ENCODE measurements at places on chromosomes 2 and 18.

DNA sequence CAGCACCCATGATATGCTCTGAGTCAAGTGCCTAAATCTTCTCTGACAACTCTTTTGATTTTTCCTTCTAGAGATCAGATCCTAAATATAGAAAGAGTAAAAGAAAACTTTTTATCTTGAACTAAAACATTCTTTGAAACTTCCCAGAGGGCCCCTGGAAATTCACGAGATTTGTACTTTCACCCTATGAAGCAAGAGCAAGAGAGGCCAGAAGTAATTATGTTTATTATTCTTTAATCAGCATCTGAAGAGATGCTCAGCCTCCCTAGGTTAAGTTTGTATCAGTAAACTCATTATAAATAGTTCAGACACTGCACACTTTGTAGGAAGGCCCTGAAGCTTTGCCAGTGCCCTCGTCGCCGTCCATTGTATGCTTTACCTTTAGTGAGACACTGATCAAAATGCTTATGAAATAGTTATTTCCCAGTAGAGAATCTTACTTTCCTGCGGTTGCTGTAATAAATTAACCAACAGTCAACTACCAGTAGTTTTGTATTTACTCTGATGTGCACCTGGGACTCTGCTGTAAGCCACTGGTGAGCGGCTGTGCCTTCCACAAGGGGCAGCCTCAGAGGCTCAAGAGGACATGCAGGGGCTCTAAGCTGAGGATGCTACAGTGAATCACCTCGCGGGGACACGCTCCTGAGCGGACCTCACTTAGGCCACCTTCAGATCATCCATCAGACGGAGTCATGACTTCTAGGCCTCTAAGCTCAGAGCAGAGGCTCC lies 71.9 kb downstream of the BIN1 start:
- no peak for DNase-seq

GRCh38 chr2:190849774-190850173 lies 30.8 kb upstream of the GLS start:
- DNase-seq = no peak

DNA sequence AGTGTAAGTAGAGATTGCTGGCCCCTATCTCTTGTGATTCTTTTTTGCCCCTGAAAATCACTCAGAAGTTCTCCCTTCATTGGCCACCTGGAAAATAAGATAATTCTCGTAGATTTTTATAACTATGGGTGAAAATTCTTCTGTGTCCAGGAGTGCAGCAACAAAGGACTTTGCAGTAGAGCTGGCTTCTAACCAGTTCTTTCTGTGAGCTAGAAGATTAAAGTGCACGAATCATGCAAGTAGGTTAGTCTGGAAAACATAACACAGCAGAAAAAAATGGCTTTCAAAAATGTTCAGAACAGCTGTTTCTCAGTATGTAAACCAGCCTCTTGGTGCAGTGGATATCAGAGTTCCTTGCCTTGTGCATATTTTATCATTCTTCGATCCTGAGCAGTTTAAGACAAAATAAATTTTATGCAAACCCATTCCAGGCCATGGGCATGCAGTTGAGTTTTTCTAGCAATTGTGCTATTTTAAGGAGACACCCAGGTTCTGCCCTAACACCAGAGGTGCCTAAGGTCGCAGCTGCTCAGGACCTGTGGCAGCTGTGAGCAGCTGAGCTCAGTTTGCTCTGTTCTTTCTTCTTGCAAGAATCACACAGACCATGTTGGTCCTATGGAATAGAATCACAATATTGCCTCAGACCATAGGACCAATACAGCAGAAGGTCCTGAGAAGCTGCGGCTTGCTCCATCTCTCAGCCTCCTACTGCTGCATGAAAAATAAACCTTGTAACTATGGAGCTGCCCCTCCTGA lies 80.9 kb upstream of the BCL2L11 start:
- DNase-seq = no peak

DNA sequence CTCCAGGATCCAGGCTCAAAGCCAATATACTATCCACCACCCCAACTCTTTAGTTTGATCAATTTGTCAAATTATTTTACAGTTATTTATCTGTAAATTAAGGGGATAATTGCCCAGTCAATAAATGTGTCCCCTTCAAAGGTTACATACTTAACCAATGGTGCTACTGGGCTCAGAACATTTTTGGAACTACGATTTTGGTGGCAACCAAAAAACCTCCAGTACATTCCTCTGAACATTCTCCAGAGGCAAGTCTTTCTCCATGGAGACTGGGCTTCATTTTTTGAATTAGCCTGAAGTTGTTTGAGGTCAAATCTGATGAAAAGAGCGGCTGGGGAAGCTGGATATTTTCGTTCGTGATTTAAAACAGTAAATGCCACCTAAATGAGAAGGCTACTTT lies 1.7 kb upstream of the CLUL1 start:
- DNase-seq = no peak

DNA sequence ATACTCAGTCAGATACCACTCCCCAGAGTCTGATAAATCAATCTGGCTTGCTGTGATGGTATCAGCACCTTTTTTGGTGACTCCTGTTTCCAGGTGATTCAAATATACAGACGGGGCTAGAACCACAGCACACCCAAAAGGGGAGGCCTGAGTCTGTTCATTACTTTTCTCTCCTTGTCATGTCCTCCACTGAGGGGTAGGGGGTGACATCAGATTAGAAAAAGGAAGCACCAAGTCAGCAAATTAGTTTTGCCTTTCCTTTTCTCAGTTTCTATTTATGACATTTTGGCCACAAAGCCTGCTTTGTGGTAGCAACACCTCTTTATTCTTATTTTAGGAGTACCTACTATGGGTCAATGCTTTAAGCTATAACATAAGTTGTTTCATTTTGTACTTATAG lies 127.4 kb downstream of the CCDC102B start:
- peak; percentile 17 for DNase-seq

DNA sequence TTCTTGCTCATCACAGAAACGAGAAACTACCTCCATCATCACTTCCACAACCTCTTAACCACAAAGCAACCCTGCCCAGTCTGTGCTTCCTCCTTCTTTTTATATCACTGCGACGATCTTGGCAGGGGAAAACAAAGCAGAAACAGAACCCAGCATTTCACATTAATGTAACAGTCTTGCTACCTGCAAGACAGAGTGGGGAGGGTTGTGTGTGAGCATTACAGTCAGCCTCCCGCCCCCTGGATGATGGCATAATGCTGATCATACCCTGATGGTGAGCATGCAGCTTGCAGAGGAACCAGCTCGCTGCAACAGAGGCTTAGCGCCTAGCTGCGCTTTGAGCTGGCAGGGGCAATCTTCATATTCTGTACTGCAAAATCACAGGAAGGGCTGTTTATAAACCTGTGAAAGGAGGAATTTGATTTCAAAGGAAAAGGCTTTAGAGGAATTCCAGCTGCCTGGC lies 376.1 kb downstream of the IRS1 start:
- no peak for DNase-seq

- peak; percentile 65 for DNase-seq
Observed at GRCh38 chr2:8315531-8316165, 366.2 kb upstream of the ID2 start.

- DNase-seq = no peak
Observed at GRCh38 chr18:47888156-47888555, 42.3 kb downstream of the SMAD2 start.

GRCh38 chr18:47756364-47757016 lies 174.0 kb downstream of the SMAD2 start:
- DNase-seq = peak; percentile 79

DNA sequence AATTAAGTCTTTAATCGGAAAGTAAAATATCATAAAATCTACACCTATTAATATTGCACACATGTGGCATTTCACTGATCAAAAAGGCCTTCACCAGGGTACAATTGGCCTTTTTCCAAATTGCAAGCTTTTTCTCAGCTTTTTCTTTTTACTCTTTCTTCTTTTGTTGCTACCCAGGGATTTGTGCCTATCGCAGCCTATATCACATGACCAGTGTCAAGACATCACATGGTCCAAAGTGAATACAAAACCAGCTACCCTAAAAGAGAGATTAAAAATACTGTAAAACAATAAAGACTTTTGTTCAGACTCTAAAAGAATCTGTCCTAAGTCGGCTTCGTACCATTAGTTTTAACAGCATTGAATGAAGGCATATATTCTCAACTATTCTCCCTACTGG lies 15.0 kb upstream of the OTX1 start:
- DNase-seq = no peak

DNA sequence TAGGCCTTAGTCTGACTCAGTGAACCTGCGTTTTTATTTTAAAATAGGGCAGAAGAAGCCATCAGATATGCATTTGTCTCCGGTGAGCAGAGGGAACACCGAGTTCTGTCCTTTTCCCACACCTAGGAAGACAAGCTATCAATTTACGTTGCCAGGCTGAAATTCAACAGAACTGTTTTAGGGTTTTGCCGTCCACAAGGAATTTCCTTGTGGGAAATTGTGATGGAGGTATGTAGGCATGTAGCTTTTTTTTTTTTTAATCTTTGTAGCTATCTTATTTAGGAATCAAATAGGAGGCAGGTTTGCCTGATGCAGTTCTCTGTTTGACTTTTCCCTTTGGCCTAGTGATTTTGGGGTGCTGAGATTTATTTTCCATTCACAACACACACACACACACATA lies 62.0 kb upstream of the ASAP2 start:
- DNase-seq = no peak

DNA sequence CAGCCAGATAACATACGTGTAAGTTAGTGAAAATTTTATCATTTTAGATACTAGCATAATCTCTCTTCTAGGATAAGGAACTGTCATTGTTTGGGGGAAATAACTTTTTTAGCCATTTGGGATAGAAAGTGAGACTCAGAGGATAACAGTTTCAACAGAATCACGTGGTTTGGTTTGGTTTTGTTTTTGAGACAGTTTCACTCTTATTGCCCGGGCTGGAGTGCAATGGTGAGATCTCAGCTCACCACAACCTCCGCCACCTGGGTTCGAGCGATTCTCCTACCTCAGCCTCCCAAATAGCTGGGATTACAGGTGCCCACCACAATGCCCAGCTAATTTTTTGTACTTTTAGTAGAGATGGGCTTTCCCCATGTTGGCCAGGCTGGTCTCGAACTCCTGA lies 323.2 kb upstream of the MEIS1 start:
- DNase-seq = no peak

DNA sequence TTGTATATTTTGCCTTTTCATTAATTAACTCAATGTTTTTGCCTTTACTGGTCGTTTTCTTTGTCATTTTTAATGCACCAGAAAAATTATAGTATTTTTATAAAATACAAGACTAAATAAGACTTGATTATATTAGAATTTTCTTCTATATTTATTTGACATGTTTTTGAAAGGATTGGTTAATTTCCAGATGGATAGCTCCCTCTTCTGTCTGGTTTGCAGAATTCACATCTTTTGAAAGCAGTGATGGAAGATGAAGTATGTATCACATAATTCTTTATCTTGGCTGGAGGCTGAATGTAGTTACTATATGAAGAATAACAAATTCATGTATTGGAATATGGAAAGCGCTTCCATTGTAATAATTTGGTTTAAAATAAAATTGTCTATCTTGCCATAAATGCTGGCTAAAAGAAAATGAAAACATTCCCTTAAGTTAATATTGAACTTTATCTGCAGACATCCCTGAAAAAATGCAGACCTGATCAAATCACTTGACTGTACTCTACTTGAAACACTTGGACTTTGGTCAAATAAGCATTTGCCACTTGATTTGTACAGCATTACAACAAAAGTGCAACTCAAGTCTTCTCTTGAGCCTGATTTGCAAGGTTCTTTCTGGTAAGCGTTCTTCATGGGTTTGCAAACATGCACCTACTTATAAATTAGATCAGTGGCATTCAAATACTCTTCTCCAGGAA lies 86.3 kb upstream of the EFEMP1 start:
- no peak for DNase-seq

DNA sequence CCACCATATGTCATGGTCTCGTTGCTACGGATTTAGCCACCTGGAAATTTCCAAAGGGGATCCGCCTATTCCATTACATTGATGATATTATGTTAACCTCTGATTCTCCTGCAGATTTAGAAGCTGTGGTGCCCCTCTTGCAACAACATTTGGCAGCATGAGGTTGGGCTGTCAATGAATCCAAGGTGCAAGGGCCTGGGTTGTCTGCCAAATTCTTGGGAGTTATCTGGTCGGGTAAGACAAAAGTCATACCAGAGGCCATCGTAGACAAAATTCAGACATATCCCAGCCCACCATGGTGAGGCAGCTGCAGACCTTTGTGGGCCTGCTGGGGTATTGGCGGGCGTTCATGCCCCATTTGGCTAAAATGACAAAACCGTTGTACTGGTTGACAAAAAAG lies 13.6 kb upstream of the C2orf42 start:
- DNase-seq = no peak

GRCh38 chr2:200039724-200040650 lies 84.6 kb downstream of the MAIP1 start:
- DNase-seq = no peak

GRCh38 chr2:209663139-209663538 lies 108.5 kb upstream of the UNC80 start:
- DNase-seq = no peak

DNA sequence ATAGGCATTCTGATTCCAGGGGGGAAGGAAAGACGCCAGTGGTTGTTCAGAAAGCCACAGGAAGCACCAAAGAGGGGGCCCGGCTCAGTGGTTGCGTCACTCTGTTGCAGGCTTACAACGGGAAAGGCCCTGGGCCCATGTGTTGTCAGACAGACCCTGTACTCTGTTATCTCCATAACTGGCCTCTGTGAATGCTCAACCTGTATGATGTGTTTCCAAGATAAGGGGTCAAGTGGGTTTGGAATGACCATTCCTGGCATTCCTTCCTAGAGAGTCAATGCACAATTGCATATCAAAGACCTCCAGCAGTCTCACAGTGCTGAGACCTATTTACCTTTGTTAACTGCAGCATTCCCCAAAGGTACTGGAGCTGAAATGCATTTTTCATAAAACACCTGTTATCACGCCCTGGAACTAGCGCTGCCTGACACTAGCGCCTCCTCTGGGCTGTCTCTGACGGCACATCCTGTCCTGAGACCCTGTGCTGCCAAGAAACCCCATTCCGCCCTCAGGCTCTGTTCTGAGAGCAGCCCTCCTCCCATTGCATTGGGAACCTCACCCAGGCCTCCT lies 13.2 kb upstream of the LRRFIP1 start:
- peak; percentile 71 for DNase-seq

DNA sequence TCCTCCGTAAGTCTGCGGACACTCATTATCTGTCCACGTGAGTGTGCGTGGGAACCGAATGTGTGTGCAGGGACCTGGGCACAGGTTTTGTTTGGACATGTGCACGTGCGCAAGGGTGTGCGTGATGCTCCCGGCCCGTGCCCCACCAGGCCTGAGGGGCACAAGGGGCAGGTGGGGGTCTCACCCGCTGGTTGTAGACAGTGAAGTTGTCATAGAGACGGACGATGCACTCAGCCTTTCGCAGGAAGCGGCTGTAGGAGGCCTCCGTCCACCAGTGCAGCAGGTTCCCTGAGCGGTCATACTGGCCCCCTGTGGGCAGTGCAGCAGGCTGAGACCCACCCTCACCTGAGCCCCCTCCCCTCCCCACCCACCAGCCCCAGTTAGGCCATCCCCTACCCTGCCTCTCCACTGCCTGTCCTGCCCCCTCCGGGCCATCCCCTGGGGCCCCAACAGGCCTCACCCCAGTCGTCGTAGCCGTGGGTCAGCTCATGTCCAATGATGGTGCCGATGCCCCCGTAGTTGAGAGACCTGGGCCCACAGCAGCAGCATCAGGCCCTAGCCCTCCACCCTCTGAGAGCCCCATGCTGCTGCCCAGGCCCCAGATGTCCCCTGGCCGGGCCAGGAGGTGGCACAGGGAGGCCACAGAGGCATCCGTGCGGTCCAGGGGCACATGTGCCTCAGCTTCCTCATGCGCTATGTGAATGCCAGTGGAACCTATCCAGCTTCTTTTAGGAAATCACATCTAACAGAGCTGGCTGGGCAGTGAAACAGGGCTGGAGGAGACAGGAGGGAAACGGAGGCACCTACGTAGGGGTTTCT lies 6.1 kb downstream of the ECEL1 start:
- DNase-seq = no peak

- no peak for DNase-seq
Observed at GRCh38 chr2:144447535-144447934, 72.4 kb downstream of the ZEB2 start.
